ENCODE measurements at places on chromosomes 7 and 10.

GRCh38 chr10:3701491-3701890 is 83.5 kb downstream of the KLF6 start:
- no peak for DNase-seq

- no peak for DNase-seq
These were observed 331.2 kb downstream of the LRRTM3 start for GRCh38 chr10:67257018-67257417.

- peak; percentile 42 for DNase-seq
These were observed 884 bp downstream of the ICA1 start for GRCh38 chr7:8260871-8261694.

DNA sequence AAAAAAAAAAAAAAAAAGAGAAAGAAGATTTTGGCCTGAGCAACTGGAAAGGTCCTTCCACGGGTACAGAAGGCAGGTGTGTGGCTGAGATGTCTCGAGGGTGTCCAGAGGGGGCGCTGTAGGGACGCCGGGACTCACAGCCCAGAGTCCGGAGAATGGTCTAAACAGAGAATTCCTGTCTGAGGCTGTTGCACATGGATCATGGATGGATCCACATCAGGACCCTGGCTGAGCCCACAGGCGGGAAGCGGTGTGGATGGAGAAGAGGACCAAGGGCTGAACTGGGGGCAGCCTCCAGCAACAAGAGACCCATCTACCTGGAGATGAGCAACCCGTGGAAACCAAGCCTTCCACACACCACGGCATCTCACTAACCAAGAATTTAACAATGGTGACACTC is 55.0 kb downstream of the PKD1L1 start:
- DNase-seq, result no peak

DNA sequence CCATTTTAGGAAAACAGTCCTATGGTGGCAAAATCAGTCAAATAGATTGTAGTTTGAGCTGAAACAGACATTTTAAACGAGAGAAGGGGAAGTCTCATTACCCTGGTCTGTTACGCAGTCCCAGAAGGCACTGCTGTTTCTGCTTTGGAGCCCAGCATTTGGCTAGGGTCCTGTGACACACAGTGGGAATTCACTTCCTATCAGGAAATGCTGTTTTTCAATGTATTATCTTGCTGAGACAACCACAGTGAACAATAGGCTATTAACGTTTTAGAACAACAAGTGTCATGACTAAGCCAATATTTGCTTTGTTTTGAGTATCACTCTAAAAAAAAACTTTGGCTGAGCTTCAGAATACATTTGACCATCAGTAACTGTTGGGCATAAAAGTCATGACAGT is 74.1 kb downstream of the ADD3 start:
- no peak for DNase-seq

DNA sequence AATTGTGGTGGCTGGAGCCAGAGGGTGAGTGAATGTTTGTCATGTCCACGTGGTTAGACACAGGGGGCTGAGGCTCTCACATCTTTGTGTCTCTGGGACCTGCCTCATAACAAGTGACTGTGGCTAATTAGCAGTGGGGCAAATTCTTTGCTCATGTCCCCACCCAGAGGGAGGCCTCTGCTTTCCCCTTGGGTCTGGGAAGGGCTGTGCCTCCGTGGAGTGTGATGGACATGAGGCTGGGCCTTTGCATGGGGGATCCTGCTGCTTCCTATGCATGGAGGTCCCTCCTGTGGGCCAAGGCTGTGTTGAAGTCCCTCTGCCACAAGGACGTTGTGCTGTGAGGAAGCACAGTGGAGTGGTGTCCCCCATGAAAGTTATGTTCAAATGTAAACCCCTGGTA is 327.4 kb upstream of the SHH start:
- no peak for DNase-seq

DNA sequence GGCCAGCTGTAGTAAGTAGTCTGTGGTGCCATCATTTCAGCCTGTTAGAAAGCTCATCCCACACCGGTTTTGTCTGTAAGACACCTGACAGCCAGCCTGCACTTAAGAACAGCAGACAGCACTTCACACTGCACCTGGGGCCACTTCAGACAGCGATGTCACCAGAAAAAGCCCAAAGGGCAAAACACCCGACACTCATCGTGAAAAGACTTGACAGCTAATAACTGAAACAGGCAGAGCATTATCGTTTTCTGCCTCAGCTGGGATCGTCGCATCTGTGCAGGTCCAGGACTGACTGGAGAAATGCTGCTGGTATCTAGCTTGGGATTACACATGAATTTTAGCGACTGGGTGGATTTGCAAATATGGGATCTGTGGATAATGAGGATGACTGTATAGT is 16.8 kb upstream of the LAT2 start:
- DNase-seq, result no peak

- no peak for DNase-seq
These were observed 99.1 kb upstream of the CACNA2D1 start for GRCh38 chr7:82542665-82543064.

- DNase-seq, result no peak
These were observed 179.3 kb downstream of the EMX2 start for GRCh38 chr10:117721873-117722272.

GRCh38 chr7:157684909-157685429 is 348.2 kb downstream of the DNAJB6 start:
- DNase-seq, result no peak

DNA sequence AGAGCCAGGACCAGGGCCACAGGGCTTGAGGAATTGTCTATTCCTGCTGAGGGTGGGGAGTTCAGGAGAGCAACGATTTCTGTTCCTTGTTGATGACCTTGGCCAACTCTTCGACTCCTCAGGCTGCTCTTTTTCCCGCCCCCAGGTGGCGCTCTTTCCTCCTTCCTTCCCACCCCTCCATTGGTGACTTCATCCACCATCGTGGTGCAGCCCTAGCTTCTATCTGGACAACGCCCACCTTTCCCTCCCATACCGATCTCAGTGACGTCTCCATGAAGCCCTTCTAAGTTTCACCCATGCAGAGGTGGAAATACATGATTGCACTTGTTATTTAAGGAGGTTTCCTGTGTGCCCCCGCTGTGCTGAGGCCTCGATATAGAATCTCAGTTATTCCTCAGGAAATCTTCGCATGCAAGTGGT is 22.1 kb upstream of the CARD11 start:
- no peak for DNase-seq

GRCh38 chr7:12557282-12557681 is 13.2 kb upstream of the SCIN start:
- no peak for DNase-seq

- no peak for DNase-seq
These were observed 48.6 kb downstream of the DGKI start for GRCh38 chr7:137798073-137798763.

GRCh38 chr10:62426600-62426999 is 52.4 kb downstream of the ZNF365 start:
- no peak for DNase-seq

DNA sequence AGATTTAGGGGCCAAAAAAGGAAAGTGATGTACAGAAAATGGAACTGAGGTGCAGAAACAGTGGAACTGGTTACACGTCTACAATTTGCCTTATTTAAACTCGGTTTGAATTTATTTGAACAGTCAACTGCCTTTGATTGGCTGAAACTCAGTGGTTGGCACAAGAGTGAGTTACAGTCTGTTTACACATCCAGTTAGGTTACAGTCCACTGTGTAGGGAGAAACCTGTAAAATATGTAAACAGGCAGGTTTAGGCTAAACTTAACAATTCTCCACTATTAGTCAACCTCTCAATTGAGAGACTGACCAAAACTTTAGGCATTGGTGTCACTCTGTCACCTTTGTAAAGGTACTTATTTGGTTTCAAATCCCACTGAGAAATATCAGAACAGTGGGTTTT is 40.3 kb upstream of the RELN start:
- no peak for DNase-seq

DNA sequence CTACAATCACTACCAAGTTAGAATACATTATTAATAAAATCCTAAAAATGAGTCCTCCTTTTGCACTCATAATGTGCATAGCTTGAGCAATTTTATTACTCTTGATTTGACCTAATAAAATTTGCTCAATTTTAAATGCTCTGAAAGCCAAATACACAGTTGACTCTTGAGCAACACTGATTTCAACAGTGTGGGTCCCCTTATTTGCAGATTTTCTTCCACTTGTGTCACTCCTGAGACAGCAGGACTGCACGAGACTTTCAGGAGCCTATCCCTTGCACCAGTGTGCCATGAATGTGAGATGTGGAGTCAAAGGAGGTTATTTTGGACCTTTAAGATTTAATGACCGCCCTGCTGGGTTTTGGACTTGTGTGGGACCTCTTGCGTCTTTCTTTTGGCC is 23.2 kb downstream of the RNF216 start:
- no peak for DNase-seq

DNA sequence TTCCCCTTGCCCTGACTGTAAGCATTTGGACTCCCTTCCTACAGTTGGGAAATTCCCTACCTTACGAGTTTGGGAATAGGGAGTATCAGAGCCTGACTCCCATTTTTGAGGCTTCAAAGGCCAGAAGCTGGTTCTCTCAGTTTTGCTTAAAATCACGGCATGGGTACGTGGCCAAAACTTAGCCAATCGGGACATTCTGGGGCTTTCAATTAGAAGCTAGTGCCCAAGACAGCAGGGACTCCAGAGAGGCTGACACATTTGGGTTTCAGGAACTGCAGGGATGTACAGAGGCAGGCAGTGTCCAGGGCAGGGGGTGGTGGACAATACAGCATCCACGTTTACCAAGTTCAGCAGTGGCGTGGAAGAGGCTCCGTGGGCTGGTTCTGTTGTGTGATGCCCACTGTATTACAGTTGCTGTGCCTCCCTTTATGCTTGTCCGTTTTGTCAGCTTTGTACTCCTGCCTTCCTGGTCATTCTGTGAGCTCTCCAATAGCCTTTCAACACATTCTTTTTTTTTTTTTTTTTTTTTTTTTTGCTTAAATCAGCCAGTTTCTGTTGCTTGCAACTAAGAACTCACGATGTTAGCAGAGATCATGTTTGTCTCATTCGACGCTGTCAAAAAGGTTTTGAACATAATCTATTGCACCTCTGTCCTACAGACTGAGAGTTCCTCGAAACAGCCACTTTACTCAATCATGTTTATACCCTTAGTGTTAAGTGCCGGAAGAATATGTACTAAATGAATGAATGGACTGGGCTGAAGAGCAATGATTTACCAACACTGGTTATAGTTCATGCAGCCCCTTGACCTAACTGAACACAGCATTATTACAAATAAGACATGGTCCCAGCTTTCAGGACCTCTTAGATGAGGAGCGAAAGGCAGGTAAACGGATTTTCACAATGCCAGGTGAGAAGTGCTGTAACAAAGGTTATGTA is 1.1 kb downstream of the GGCT start:
- no peak for DNase-seq

- no peak for DNase-seq
These were observed 24.5 kb upstream of the FZD1 start for GRCh38 chr7:91239772-91240171.

DNA sequence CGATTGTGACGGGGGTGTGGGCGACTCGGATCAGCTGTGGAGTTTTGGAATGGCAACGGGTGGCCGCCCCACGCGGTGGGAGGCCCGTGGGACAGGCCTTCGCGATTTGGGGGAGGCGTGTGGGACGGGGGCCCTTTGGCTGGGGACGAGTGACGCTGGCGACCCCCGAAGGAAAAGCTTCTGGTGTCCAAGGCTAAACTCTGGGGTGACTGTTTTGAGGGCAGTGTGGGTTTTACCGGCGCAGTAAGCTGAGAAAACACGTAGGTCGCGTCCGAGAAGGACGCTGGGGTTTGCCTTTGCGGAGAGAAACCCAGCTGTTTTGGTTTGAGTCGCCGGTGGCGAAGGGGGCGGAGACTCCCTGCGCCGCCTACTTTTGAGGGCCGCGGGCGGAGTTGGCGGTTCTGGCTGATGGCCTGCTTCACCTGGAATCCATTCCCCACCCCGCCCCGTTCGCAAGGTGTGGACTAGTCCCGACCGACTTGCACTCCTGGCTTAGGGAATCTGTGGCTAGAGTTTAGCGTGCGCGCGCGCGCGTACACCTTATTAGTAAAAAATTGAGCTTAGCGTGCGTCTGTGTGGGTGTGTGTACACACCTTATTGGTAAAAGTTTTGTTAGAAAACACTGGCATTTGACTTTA is 606 bp downstream of the TAX1BP1 start:
- DNase-seq, result peak; percentile 78

- DNase-seq, result no peak
These were observed 649.2 kb downstream of the SDK1 start for GRCh38 chr7:3950249-3950648.

DNA sequence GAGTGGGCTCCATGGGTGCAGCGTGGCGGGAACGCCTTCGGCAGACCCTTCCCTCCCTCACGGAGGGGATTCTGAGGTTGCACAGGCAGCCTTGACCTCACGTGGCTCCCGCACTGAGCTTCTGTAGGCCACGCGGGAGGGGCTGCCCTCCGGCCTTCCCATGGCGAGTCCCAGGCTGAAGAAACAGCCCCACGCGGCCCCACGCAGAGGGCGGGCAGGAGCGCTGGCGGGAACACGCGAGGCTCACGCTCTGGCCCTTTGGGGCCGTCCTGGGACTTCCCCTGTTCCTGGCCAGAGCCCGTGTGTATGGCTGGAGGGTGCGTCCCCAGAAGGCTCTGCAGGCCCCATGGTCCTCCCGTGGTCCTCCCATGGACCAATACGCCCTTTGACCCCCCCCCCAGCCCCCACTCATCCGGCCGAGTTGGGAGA is 21.7 kb upstream of the NKX6-2 start:
- no peak for DNase-seq

DNA sequence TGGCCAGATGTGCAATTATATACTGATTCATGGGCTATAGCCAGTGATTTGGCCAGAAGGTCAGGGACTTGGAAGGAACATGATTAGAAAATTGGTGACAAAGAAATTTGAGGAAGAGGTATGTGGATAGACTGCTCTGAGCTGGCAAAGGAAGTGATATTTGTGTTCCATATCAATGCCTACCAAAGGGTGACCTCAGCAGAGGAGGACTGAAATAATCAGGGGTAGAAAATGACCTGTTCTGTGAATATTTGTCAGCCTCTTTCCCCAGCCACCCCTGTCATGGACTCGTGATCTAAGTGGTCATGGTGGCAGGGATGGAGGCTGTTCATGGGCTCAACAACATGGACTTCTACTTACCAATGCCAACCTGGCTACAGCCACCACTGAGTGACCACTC is 47.0 kb downstream of the PTPRE start:
- DNase-seq, result no peak

DNA sequence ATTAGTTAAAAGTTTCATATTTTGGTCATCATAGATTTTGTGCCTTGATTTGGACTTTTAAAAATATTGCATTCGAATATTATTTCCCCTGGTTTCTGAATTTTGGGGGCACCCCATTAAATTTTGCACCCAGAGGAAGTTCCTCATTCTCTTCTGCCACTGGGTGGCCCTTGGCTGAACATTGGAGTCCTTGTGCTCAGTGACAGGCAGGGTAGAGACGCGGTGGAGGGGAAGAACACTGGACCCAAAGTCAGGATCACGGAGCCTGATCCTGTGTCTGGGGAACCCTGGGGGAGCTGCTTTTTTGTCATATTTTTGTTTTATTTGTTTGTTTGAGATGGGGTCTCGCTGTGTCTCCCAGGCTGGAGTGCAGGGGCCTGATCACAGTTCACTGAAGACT is 74.7 kb downstream of the MKI67 start:
- DNase-seq, result no peak

DNA sequence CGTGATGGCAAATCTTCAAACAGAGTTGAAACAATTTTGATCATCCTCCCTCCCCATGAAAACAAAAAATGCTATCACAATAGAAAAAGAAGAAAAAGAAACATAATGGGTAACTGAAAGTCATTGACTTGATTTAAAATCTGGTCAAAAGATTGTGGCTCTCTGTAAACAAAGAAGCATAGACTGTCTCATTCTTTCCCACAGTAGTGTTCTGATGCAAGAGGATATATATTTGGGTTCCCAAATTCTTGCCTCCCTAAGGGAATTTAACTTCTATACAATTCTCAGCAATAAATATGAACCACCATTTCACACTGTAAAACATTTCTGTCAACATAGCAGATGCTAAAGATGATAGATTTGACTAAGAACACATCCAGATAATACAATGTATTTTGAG is 32.8 kb upstream of the MEOX2 start:
- DNase-seq, result no peak
